Natural killer cell treated with Interleukin-12 subunit alpha and Interleukin-12 subunit beta and Interleukin-15 and Interleukin-18, amount 100 ng/mL, for 72 hours (primary cell): ENCODE measurements at places on chromosomes 6 and 20.

GRCh38 chr20:60540591-60540990 lies 582.4 kb downstream of the CDH26 start:
- no peak for DNase-seq

DNA sequence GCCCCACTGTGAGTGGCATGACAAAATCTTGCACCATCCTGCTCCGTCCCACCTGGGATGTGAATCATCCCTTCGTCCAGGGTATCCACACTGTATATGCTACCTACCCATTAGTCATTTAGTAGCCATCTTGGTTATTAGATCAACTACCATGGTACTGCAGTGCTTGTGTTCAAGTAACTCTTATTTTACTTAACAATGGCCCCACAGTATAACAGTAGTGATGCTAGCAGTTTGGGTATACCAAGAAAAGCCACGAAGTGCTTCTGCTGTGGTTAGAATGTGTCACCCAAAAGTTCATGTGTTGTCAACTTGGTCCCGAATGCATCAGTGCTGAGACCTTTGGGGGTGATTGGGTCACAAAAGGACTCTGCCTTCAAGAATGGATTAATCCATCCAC lies 11.7 kb downstream of the OSER1 start:
- DNase-seq: peak; percentile 71

- DNase-seq: no peak
Measured at GRCh38 chr6:15549371-15549770, 113.5 kb downstream of the DTNBP1 start.

GRCh38 chr6:145815309-145816274 lies 997 bp upstream of the FBXO30 start:
- no peak for DNase-seq

DNA sequence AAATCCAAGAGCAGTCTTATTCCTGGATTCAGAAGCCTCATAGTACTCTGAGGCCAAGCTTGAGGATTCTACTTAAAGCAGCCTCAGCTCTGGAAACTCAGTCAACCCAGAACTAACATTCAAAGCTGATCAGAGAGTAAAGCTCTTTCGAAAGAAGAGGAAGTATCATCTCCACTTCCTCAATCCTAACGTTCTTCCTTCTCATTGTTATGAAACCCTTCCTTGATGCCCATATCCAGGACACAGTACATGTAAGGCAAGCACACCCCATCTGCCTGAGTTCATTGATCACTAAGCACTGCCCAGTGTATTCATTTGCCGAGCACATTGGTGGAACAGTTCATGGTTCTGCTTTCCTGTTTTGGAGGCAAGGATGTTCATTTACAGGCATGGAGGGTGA lies at the start of gene IPCEF1:
TSS of gene IPCEF1 (minus strand) at position 114 of the 400 bp plus-strand sequence. CDS start 90,856 bp downstream, outside the sequence.
- no peak for DNase-seq
